ENCODE measurements at places on chromosomes 13 and 19.
A peak's percentile ranks its signal among the peaks of the same experiment; 100 is the strongest.

GRCh38 chr19:16364231-16364865, 39.7 kb downstream of the KLF2 start:
- H3K4me3 ChIP-seq = no peak overlapping the region
- H3K4me1 ChIP-seq = no peaks in the 10 kb centered on the region
- peaks cover 2% of the 10 kb centered on the region for H3K36me3 ChIP-seq
- DNase-seq = no peak
- no peak overlapping the region for H3K27ac ChIP-seq

DNA sequence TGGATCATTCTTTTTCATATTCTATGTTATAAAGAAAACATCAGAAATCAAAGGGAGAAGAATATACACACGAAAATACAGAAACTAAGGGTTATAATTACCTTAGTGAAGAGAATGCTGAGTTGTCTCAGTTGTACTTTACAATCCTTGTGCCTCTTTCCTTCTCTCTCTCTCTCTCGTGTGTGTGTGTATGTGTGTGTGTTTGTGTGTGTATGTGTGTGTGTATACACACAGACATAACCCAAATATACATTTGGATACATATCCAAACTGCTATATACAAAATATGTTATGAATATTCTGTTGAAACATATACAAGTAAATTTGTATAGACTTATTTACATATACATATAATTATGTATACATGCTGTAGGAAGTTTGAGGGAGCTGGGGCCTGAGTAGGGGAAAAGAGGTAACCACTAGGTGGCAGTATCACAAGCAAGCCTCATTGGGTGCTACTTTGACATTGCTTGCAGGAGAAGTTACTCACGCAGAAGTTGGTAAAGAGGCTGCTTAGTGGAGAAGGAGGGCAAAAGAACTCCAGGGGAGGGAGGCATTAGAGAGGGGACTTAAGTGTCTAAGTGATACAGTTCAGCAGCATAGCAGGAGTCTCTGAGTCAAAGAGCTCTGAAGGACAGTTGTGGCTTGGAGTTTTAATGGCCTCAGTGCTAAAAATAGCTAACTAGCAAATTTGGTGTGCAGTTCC, 465.1 kb upstream of the PCDH20 start:
- H3K27me3 ChIP-seq = no peaks in the 10 kb centered on the region
- H3K36me3 ChIP-seq = no peaks in the 10 kb centered on the region
- DNase-seq = peak; percentile 7
- H3K4me3 ChIP-seq = no peak overlapping the region
- no peaks in the 10 kb centered on the region for H3K4me1 ChIP-seq

DNA sequence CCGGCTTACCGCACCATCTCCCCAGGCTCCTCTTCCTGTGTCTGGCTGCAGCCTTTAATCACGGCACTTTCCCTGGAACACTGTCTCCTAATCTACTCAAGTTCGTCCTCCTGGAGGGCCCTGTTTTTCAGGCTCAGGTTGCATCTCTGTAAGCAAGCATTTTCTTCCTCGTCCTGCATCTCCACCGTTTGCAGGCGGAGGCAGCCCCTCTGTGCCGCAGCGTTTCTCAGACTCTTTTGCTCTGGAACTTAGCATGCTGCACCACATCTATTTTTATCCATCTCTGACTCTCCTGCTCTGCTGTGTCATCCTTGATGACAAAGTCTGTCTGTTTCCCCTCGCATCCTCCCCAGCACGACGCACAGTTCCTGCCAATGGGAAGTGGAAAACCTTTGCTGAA, 117.5 kb downstream of the ATP8A2 start:
- no peak overlapping the region for H3K4me3 ChIP-seq
- H3K4me1 ChIP-seq = no peaks in the 10 kb centered on the region
- H3K27me3 ChIP-seq = peaks cover 2% of the 10 kb centered on the region
- H3K27ac ChIP-seq = no peak overlapping the region
- DNase-seq = no peak
- H3K36me3 ChIP-seq = no peaks in the 10 kb centered on the region

- no peak overlapping the region for H3K27ac ChIP-seq
- no peak for DNase-seq
- 0 out of 3 replicates have a peak, but pooled peaks cover 2% of the 10 kb centered on the region for H3K27me3 ChIP-seq
- H3K36me3 ChIP-seq = no peaks in the 10 kb centered on the region
These were observed 39.1 kb downstream of the INSR start for GRCh38 chr19:7255119-7255518.

GRCh38 chr13:100517135-100517534, 71.5 kb downstream of the GGACT start:
- 0 out of 2 replicates have a peak, but pooled peaks cover 3% of the 10 kb centered on the region for H3K27me3 ChIP-seq
- H3K4me3 ChIP-seq = no peak overlapping the region
- no peak for DNase-seq
- H3K36me3 ChIP-seq = no peaks in the 10 kb centered on the region

DNA sequence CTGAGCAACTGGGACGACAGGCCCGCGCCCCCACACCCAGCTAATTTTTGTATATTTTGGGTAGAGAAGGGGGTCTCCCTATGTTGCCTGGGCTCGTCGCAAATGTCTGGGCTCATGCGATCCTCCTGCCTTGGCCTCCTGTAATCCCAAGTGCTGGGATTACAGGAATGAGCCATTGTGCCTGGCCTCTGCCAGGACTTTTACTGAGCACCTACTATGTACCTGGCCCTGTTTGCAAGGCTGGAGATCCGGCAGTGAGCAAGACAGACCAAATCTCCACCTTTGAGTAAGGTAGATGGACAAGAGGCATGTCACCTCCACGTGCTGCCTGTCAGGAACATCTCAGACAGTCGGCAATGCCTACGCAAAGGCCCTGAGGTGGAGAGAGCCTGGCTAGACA, 6.9 kb downstream of the FKBP8 start:
- no peak overlapping the region for H3K27ac ChIP-seq
- peaks cover 30% of the 10 kb centered on the region for H3K4me1 ChIP-seq
- peaks cover 75% of the 10 kb centered on the region for H3K36me3 ChIP-seq
- H3K4me3 ChIP-seq = no peak overlapping the region
- H3K27me3 ChIP-seq = no peaks in the 10 kb centered on the region

- no peak overlapping the region for H3K4me3 ChIP-seq
- H3K27ac ChIP-seq = no peak overlapping the region
- H3K36me3 ChIP-seq = no peaks in the 10 kb centered on the region
- no peak for DNase-seq
These were observed 121.8 kb upstream of the PRR20A start for GRCh38 chr13:57018915-57019314.

GRCh38 chr13:112889351-112890290, 79.4 kb upstream of the MCF2L start:
- peaks cover 3% of the 10 kb centered on the region for H3K36me3 ChIP-seq
- no peak overlapping the region for H3K27ac ChIP-seq
- H3K4me3 ChIP-seq = no peak overlapping the region
- H3K4me1 ChIP-seq = no peaks in the 10 kb centered on the region
- DNase-seq = no peak

DNA sequence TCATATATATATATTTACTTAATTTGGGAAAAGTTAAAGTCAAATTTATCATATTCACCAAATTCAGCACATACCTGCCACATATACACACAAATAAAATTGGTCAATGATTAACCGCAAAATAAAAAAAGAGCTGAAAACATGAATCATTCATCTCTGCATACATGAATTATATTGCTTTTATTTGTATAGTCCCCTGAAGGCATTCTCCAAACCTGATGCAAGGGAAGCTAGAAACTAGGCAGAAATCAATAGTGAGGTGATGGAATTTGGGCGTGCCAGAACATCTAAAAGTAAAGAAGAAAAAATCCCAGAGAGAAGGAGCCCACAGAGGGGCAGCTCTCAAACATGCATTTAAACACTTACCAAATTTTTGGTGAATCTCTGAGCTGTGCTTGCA, 60.1 kb downstream of the UFM1 start:
- no peaks in the 10 kb centered on the region for H3K27me3 ChIP-seq
- H3K27ac ChIP-seq = no peak overlapping the region
- no peaks in the 10 kb centered on the region for H3K4me1 ChIP-seq
- DNase-seq = no peak

DNA sequence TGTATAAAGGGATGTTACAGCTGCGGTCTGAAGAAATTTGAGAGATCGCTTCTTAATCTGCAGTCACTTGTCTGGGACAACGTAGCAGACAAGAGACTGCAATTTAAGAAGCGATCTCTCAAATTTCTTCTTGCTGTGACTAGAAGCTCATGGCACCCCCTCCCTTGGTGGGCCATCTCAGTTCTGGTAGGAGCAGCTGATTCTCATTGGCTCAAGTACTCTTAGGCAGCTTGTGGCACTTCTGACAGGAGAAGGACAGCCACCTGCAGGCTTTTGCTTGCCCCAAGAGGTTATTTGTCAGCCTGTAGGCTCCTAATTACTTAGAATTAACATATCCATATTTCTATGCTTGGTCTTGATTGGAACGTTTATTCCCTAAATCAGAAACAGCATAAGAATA, 503.0 kb downstream of the DCT start:
- no peak overlapping the region for H3K4me3 ChIP-seq
- no peak overlapping the region for H3K27ac ChIP-seq
- no peak for DNase-seq
- H3K27me3 ChIP-seq = no peaks in the 10 kb centered on the region
- H3K4me1 ChIP-seq = no peaks in the 10 kb centered on the region

DNA sequence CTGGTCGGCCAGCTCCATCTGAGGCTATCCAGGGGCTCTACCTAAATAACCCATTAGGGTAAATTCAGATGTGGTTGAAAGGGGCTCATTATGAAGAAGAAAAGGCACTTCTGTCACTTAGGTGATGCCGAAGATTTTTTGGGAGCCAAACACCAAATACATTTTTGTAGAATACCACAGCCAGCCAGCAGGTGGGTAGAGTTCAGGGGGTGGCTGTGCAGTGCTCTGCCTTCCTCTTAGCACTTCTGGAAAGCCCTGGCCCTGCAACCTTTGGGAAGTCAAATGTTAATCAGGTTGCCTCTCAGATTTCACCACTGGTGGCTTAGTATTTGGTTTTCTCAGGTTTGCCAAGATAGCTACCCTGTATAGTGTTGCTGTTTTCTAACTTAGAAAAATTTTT, 18.5 kb upstream of the GPR18 start:
- H3K27ac ChIP-seq = no peak overlapping the region
- H3K4me3 ChIP-seq = no peak overlapping the region
- H3K36me3 ChIP-seq = peaks cover 26% of the 10 kb centered on the region
- H3K27me3 ChIP-seq = no peaks in the 10 kb centered on the region
- no peaks in the 10 kb centered on the region for H3K4me1 ChIP-seq

- H3K4me1 ChIP-seq = peaks cover 6% of the 10 kb centered on the region
- no peak overlapping the region for H3K27ac ChIP-seq
- H3K27me3 ChIP-seq = peaks cover 10% of the 10 kb centered on the region
- no peak for DNase-seq
- H3K4me3 ChIP-seq = no peak overlapping the region
- no peaks in the 10 kb centered on the region for H3K36me3 ChIP-seq
These were observed 16.0 kb upstream of the CYP4F2 start for GRCh38 chr19:15913830-15914229.

DNA sequence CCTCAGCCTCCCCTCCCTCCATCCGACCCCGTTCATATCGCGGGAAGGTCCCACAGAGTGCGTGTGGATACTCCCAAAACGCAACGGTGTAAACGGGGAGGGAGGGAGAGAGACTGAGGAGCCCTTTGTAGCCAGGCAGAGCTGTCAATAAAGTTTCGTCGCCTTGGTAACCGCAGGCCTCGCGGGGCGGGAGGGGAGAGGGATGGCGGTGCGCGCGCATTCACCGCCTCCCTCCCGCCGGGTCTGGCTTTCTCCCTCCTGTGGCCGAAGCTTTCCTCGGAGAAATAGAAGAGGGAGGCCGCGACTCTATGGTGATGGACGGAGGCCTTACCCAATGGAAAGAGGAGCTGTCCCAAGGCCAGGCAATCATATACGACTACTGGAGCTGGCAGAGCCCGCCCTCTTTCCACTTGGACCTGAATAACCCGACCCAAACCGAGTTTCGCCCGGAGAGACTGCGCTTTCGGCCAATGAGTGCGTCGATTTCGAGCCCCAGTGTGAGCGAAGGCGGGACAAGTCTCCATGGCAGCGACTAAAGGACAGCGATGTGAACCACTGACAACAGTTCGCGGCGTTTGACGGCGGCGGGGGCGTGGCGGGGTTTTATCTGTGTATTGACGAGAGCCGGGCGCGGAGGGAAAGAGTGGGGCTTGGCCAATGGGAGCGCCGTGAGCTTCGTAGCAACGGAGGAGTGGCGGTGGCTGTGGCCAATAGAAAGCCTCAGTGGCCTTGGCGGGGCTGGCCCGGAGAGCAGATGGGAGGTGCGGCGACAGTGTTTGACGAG, at the start of gene KMT5C:
Gene KMT5C, plus strand, starts transcription at position 772 of the 784 bp plus-strand sequence. CDS start 2,061 bp downstream, outside the sequence.
- peak within 1 kb of the TSS; percentile 92 for H3K4me3 ChIP-seq
- H3K36me3 ChIP-seq = peaks cover 26% of the 10 kb centered on the region
- no peaks in the 10 kb centered on the region for H3K27me3 ChIP-seq
- peak within 1 kb of the TSS; percentile 97 for H3K27ac ChIP-seq
